ENCODE measurements at places on chromosomes 1 and 21. TPM values are rescaled to one million over a fixed set of nuclear protein-coding genes. Genes with fewer than 3 reads are reported as not detected.

Gene DNAH14
- total RNA-seq: 33.9 TPM

Gene PADI3
- not detected for total RNA-seq

Gene DYRK3
- total RNA-seq: 27.7 TPM

Gene NHLH2
- total RNA-seq: not detected

Gene SAMSN1
- total RNA-seq: not detected

Gene GBP6
- not detected for total RNA-seq

Gene LPGAT1
- 36.2 TPM for total RNA-seq

Gene KTI12
- total RNA-seq: 12.7 TPM

Gene COQ8A
- total RNA-seq: 22.3 TPM
